CD4-positive, alpha-beta memory T cell (primary cell): ENCODE measurements at places on chromosomes 6 and 20. TPM values are rescaled to one million over a fixed set of nuclear protein-coding genes. Genes with fewer than 3 reads are reported as not detected.

DNA sequence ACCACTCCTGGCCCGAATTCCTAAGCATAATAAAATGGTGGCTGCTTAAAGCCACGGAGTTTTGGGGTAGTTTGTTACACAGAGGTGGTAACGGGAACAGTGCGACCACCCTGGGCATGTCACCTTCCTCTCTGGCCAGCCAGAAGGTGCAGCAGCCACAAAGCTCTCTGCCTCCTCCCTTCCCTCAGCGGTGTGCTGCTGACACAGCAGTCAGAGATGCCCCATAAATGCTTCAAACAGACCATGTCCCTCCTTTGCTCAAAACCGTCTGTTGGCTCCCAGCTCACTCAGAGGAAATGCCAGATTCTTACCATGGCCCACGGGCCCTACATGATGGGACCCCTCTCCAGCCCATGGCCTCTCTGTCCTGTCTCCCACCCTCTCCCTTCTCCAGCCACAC lies 12.1 kb upstream of the TCF15 start:
- DNase-seq, result no peak

Gene BPI
- not detected for total RNA-seq

Gene PDYN
- not detected for total RNA-seq

GRCh38 chr6:151916680-151917164 lies 109.2 kb downstream of the ESR1 start:
- no peak for DNase-seq

Gene PPP1R10
- total RNA-seq, result 231 TPM

GRCh38 chr6:107706516-107707115 lies 117.5 kb downstream of the SCML4 start:
- no peak for DNase-seq

GRCh38 chr20:56537997-56538396 lies 5.0 kb downstream of the FAM209B start:
- DNase-seq, result no peak

DNA sequence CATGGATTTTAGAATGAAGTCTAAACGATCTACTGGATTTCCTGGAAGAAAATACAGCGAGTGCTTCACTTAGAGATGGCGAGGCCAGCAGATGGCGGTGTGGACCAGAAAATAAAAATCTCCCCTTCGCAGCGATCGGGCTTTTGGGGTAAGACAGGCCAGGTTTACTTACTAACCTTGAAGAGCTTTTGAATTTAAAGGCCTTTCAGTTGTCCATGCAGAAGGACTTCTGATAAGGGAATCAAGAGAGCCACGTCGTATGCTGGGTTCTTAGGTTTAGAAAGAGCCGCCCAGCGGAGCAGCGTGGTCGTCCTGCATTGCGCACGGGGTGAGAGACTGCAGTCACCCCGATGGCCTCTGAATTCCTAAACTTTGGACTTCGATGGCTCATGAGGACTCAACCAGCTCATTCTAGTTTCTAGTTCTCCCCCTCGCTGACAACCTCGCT lies 125.2 kb upstream of the RALGAPA2 start:
- no peak for DNase-seq

GRCh38 chr6:101597693-101598092 lies 204.2 kb downstream of the GRIK2 start:
- no peak for DNase-seq

DNA sequence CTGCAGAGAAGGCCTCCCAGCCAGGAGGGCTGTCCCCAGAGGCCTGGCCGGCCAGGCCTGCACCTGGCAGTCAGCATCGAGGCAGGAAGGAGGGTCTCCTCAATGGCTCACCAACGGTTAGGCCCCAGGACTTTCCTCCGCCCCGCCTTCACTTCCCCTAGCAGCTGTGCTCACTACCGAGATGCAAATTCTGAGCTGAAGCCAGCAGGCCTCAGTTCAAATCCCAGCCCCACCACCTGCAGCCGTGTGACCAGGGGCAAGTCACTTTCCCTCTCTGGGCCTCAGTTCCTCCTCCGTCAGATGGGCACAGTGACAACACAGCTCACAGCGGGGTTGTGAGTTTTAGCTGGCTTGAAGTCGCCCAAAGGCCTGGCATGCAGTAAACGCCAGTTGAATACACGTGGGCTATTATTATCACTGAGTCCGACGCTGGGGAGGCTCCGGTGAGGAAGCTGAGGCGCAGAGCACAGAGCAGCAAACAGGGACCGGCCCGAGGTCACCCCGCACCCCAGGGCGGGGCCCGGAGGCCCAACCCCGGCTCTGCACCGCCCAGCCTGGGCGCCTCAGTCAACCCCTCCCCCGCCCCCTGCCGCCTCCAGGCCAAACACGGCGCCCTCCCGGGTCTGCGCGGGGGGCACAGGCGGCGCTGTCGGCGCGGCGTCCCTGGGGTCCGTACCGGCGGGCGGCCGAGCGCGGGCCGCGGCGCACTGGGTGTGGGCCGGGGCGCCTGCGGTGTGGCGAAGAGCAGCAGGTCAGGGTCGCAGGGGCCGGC lies 671 bp downstream of the E2F1 start:
- no peak for DNase-seq

Gene NR2E1
- not detected for total RNA-seq

- no peak for DNase-seq
Observed at GRCh38 chr6:169640983-169641382, 60.8 kb downstream of the WDR27 start.

DNA sequence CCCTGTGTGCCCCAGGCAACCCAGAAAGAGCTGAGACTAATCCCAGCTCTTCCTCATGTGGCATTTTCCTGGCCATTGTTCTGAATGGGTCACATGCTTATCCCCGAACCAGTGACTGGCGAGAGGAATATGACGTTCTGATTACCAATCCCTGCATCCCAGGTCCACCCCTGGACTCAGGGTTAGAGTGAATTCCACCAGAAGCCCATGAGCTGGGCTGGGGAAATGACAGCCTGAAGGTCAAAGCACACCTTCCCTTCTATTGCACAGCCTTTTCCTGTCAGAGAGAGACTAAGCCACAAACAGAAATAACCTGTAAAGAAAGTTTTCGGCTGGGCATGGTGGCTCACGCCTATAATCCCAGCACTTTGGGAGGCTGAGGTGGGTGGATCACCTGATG lies 70.9 kb downstream of the ZNF217 start:
- DNase-seq, result no peak

- DNase-seq, result no peak
Observed at GRCh38 chr6:116450769-116451740, 10.1 kb upstream of the CALHM6 start.

- DNase-seq, result no peak
Observed at GRCh38 chr6:62999796-63000195, 211.5 kb upstream of the FKBP1C start.

DNA sequence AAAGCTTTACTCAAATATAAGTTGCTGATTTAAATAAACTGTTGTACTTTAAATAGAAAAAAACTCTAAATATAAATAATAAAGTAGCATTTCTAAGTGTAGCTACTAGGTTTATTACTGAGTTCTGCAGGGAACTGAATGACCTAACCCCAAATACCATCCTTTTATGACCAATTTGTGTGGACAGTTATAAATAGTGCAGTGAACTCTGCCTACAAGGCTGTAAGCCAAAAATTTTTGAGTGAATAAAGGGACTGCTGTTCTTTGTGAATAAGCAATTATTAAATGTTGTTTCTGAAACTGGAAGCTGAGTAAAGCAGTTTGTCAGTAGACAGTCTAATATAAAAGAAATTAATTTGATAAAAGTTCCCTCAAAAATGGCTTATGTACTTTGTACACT lies 90.8 kb upstream of the ELOVL5 start:
- no peak for DNase-seq

Gene FAM209B
- total RNA-seq, result 2.2 TPM

Gene CGA
- total RNA-seq, result not detected

DNA sequence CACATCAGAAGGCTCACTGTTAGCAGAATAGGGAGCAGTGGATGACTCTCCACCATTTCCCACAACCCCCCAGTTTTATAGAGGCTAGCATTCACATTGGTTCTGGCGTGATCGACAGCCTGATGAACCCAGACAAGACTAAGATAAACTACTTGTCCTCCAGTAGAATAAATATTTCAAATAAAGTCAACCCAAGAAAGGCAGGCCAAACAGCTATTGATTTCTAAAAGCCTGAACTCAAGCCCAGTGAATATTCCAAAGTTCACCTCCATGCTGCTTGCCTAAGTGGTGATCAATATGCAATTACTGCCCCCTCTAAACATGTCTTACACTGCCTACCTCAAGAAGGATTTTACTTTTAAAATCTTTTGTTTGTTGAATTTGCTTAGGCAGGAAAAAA lies 104.5 kb downstream of the CTNNBL1 start:
- no peak for DNase-seq

DNA sequence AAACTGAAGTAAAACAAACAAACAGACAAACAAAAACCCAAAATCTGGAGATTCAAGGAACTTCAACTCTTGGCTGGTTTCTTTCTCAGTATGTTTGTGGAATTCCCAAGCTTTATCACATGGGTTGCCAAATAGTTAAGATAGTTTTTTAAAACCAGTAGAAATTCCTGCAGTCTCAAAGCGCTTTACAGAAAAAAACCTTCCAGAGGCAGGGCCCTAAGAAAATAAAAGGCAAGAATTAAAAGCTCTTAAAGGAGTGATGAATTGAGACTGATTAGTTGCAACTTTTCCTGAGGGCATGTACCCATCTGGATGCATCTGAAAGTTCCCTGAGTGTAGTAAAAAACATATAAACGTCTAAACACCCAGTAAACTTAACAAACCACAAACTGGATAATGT lies 25.9 kb upstream of the PTCHD4 start:
- DNase-seq, result no peak

GRCh38 chr6:106283481-106283880 lies 42.1 kb downstream of the ATG5 start:
- DNase-seq, result no peak

DNA sequence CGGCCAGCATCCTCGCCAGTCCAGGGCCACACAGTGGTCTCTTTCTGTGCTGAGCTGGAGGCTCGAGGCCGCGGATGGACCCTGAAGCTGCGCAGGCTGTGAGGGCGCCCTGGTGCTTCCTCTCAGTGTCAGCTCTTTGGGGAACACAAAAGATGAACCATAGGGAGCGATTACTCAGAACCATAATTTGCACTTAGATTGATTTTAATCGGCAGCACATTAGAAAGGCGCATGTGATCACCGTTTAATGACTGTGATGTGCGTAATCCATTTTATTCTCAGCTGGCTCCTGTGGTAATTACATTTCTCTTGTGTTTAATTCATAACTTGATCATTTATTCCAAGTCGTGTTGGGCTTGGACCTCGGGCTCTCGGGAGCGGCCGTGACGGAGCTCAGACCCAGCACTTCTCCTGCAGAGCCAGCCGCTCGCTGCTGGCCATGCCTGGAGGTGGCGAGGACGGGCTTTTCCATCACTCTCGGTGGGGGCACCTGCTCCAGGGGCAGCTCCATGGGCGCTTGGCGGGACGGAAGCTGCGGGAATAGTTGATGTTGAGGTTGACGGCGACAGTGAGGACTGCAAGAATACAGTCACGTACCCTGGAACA lies 25.6 kb upstream of the NTSR1 start:
- DNase-seq, result no peak

Gene DACT2
- not detected for total RNA-seq

Gene HSPA1A
- total RNA-seq, result 71.5 TPM

- no peak for DNase-seq
Observed at GRCh38 chr6:13614126-13614925, 809 bp upstream of the NOL7 start.

GRCh38 chr6:44527583-44528369 lies 140.3 kb downstream of the CDC5L start:
- DNase-seq, result no peak

GRCh38 chr6:168100011-168100802 lies 21.2 kb upstream of the FRMD1 start:
- DNase-seq, result no peak

Gene DNAH8
- 0.17 TPM for total RNA-seq

DNA sequence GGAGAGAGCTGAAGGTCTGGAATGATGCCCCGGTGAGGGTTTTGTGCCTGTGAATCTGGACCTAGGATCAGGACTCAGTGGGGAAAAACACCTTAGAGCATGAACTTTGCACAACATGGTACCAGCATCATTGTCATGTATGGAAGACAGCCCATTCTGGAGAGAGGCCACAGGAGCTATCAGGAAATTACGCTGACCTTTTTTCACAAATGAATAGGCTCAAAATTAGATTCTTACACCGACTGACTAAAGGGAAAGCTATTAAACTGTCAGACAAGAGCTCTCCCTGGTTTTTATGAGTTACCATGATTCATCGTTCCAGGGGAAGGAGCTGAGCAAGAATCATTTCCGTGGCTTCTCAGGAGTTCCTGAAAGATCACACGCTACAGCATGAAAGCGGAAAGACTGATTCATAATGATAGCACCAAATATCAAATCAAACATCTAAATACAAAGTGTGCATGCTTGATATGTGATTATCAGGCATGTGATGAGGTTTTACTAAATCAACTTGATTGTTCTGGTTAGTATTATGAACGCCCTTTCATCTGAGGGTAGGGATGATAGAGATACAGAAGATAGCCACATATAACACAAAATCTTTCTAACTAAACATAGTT lies 224.9 kb upstream of the SMLR1 start:
- peak; percentile 5 for DNase-seq

Gene OR2B6
- total RNA-seq, result not detected

Gene NRSN1
- not detected for total RNA-seq

DNA sequence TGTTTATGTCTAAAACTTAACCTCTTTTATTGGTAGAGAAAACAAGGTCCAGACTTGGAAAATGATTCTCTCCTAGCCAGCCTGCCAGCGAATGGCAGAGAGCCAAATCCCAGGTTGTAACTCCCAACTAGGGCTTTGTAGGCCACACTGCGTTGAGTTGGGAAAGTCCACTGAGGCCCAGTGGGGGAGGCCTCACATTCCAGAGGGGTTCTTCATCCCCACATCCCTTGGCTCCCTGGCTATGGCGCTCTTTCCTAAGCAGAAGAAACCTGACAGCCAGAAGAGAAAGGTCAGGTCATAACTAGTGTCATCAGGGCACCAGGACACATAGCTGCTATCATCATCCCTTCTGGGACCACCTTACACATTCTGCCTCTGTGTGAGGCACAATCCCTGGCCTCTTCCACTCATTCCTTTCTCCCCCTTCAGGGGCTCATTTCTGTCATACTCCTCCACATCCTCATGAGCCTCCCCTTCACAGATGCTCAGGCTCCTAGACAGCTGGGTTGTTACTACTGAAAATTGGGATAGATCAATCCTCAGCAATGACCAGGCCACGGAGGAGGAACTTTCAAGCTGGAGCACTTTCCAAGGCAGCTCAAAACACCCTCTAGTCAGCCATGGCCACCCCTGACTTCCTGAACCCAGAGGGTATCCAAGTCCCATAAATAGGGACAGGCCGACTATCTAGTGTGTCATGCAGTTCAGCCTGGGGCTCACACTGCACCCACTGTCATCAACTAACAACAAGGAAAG lies 48.6 kb downstream of the TCP11 start:
- no peak for DNase-seq

Gene SAMD5
- total RNA-seq, result not detected

Gene TJAP1
- total RNA-seq, result 54.4 TPM

DNA sequence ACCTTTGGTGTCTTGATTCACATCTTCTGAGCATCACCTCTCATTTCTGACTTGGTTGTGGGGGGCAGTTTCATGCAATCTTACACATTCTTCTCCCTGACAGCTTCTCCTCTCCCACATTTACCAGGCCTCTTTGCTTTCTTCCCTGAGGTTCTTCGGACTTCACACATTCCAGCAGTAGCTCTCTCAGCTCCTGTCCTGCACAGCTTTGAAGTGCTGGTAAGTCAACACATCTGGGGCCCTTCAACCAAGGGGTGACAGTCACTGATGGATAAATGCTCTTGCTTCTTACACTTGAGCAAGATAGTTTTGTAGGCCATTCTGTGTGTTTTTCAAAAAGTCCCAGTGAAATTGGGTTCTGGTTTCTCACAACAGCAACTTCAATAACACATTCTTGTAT lies 2.5 kb upstream of the SLC35B3 start:
- DNase-seq, result no peak
